ENCODE measurements at places on chromosomes 3 and 15. TPM values are rescaled to one million over a fixed set of nuclear protein-coding genes. Genes with fewer than 3 reads are reported as not detected.

The ROBO1 gene
- 45.7 TPM for total RNA-seq

- DNase-seq = no peak
- no peak overlapping the region for H3K27ac ChIP-seq
- H3K4me3 ChIP-seq = no peak overlapping the region
- H3K27me3 ChIP-seq = peaks cover 2% of the 10 kb centered on the region
These were observed 47.4 kb downstream of the TMEM266 start for GRCh38 chr15:76107169-76107568.

GRCh38 chr15:63860155-63860554 lies 26.4 kb upstream of the HERC1 start:
- H3K27ac ChIP-seq = no peak overlapping the region
- no peaks in the 10 kb centered on the region for H3K36me3 ChIP-seq
- H3K27me3 ChIP-seq = no peaks in the 10 kb centered on the region
- peaks cover 27% of the 10 kb centered on the region for H3K4me1 ChIP-seq
- no peak for DNase-seq

DNA sequence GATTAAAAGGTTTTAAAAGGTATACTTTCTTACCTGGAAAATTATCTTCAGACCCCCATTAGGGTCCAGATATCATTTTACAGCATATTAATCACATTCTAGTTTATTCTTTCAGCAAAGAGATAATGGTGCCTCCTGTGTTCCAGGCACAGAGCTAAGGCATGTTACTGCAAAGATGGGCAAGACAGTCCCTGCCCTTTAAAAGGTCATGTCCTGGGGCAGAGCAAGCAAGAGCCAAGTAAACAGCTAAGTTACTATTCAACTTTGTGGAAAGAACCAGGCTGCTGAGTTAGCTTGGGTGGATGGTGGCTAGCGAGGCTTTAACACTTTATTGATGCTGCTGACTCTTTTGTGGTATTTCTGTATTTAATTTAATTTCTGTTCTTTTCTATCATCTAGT lies 75.0 kb downstream of the LRRC28 start:
- H3K27me3 ChIP-seq = no peaks in the 10 kb centered on the region
- H3K4me1 ChIP-seq = no peaks in the 10 kb centered on the region
- no peak overlapping the region for H3K4me3 ChIP-seq
- no peak overlapping the region for H3K27ac ChIP-seq

GRCh38 chr3:126913524-126913923 lies 69.4 kb upstream of the PLXNA1 start:
- H3K27me3 ChIP-seq = no peaks in the 10 kb centered on the region
- H3K36me3 ChIP-seq = peaks cover 15% of the 10 kb centered on the region
- no peak overlapping the region for H3K4me3 ChIP-seq

GRCh38 chr3:108130236-108130635 lies 39.4 kb upstream of the CD47 start:
- H3K4me3 ChIP-seq = no peak overlapping the region
- DNase-seq = no peak
- H3K36me3 ChIP-seq = no peaks in the 10 kb centered on the region
- H3K27me3 ChIP-seq = no peaks in the 10 kb centered on the region

GRCh38 chr3:12681943-12682390 lies 18.1 kb upstream of the RAF1 start:
- H3K27me3 ChIP-seq = no peaks in the 10 kb centered on the region
- no peak for DNase-seq
- H3K36me3 ChIP-seq = no peaks in the 10 kb centered on the region
- no peak overlapping the region for H3K4me3 ChIP-seq

GRCh38 chr3:113287803-113288648 lies 76.7 kb downstream of the BOC start:
- H3K4me3 ChIP-seq = no peak overlapping the region
- no peaks in the 10 kb centered on the region for H3K27me3 ChIP-seq
- H3K4me1 ChIP-seq = peaks cover 44% of the 10 kb centered on the region

DNA sequence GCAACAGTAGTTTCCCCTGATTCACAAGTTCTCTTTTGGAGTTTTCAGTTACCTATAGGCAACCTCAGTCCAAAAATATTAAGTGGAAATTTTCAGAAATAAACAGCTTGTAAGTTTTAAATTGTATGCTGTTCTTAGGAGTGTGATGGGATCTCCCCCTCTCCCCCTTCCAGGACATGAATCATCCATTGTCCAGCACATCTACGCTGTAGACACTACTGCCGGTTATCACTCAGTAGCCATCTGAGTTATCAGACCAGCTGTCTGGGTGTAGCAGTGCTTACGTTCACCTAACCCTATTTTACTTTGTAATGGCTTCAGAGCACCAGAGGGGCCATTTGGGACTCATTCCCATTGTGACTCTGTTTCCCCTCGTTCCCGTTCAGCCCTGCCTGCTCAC lies 96.7 kb upstream of the PLXNA1 start:
- H3K4me1 ChIP-seq = no peaks in the 10 kb centered on the region
- no peaks in the 10 kb centered on the region for H3K27me3 ChIP-seq
- no peak overlapping the region for H3K27ac ChIP-seq
- DNase-seq = no peak
- H3K36me3 ChIP-seq = no peaks in the 10 kb centered on the region

- H3K4me3 ChIP-seq = no peak overlapping the region
- no peaks in the 10 kb centered on the region for H3K36me3 ChIP-seq
- no peaks in the 10 kb centered on the region for H3K4me1 ChIP-seq
These were observed 283.2 kb downstream of the EPHB1 start for GRCh38 chr3:135078283-135078682.

- no peaks in the 10 kb centered on the region for H3K4me1 ChIP-seq
- no peaks in the 10 kb centered on the region for H3K27me3 ChIP-seq
- H3K4me3 ChIP-seq = no peak overlapping the region
- H3K27ac ChIP-seq = no peak overlapping the region
These were observed 235.3 kb upstream of the MME start for GRCh38 chr3:154844863-154845262.

DNA sequence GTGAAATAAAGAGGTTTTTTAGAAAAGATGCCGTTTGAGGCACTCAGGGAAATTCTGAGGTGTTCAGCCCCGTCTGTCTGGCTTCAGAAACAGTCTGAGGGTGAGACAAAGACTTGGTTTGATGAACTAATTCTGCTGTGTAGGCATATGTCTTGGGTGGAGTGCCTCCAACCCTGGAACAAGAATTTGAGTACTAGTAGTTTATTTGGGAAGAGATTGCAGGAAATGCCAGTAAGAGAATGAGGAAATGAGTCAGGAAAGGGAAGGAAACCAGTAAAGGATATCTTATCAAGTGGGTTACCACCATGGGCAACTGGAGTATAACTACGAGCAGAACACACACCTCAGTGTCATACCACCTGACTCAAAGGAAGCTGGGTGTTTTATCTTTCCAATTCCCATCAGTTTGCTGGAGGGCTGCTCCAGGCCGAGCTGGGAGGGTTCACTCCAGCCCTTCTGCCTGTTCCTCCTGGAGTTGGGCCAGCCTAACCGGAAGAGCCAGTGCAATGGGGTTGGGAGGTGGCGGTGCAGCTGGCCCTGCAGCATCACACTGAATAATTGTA lies 75.3 kb downstream of the TGFBR2 start:
- no peaks in the 10 kb centered on the region for H3K27me3 ChIP-seq
- H3K36me3 ChIP-seq = no peaks in the 10 kb centered on the region
- peak overlapping the region; percentile 78 for H3K27ac ChIP-seq
- no peak overlapping the region for H3K4me3 ChIP-seq

DNA sequence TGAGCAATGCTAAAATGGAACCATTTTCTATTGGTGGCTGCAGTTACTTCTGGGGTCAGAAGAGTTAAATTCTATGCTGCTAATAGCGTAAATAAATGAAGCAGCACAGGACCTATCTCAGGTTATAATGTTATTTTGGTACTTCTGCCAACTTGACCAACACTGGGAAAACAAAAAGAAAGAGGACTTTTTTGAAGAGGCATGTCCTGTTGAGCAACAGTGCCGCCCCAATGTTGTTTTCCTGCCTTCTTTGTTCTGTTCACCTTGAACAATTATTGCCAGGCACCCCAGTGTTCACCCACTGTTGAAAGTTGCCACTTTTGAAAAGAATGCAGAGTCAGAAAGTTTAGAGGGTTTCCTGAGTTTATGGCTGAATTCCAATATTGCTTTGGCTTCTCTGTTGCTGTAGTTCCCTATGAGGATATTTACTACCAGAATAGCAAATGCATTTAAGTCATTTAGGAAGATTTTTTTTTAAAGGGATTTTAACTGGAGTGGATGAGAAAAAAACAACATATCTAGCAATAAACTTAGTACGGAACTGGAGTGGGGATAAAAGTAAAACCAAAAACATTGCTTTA lies 679.0 kb upstream of the DPPA4 start:
- H3K27ac ChIP-seq = no peak overlapping the region
- H3K4me1 ChIP-seq = no peaks in the 10 kb centered on the region
- no peak overlapping the region for H3K4me3 ChIP-seq
- DNase-seq = no peak
- H3K27me3 ChIP-seq = no peaks in the 10 kb centered on the region

DNA sequence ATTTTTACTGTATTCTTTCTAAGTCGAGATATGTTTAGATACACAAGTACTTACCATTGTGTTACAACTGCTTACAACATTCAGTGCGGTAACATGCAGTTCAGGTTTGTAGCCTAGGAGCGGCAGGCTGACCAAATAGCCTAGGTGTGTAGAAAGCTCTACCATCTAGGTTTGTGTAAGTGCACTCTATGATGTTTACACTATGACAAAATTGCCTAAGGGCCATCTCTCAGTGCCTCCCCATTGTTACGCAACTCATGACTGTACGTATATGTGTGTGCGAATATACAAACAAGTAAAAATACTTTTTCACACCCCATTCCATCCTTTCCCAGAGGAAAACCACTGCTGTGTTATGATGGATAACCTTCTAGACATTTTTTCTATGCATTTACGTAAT lies 44.3 kb downstream of the PXYLP1 start:
- H3K27me3 ChIP-seq = no peaks in the 10 kb centered on the region
- H3K36me3 ChIP-seq = no peaks in the 10 kb centered on the region
- H3K4me1 ChIP-seq = peaks cover 23% of the 10 kb centered on the region
- H3K4me3 ChIP-seq = no peak overlapping the region

GRCh38 chr15:40591389-40591788 lies 2.7 kb upstream of the KNL1 start:
- H3K4me3 ChIP-seq = no peak overlapping the region
- DNase-seq = no peak
- no peaks in the 10 kb centered on the region for H3K36me3 ChIP-seq
- H3K4me1 ChIP-seq = peaks cover 7% of the 10 kb centered on the region
- no peak overlapping the region for H3K27ac ChIP-seq
- peaks cover 6% of the 10 kb centered on the region for H3K27me3 ChIP-seq

- H3K27me3 ChIP-seq = no peaks in the 10 kb centered on the region
- no peaks in the 10 kb centered on the region for H3K36me3 ChIP-seq
- H3K27ac ChIP-seq = no peak overlapping the region
- no peaks in the 10 kb centered on the region for H3K4me1 ChIP-seq
These were observed 8.5 kb upstream of the TARS3 start for GRCh38 chr15:101732772-101733171.

DNA sequence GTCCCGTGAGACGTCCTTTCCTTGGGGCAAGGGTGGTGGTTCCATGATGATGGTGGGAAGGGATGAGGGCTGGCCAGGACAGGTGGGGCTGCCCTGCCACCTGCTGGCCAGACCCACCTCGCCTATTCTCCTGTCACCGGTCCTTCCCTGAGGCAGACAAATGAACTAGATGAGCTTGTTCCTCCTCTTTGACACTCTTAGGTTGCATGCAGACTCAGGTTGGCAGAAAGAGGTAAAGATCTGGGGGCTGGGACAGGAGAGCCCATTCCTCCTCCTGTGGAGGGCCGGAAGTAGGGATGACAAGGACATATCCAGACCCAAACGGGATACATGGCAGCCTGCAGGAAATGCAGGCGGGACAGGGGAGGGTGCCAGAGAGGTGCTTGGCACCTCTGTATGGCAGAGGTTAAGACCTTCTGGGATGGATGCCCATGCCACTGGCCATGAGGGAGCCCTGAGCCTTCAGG lies 38.6 kb downstream of the ACSBG1 start:
- H3K4me1 ChIP-seq = no peaks in the 10 kb centered on the region
- no peaks in the 10 kb centered on the region for H3K36me3 ChIP-seq
- H3K4me3 ChIP-seq = no peak overlapping the region
- no peak for DNase-seq

DNA sequence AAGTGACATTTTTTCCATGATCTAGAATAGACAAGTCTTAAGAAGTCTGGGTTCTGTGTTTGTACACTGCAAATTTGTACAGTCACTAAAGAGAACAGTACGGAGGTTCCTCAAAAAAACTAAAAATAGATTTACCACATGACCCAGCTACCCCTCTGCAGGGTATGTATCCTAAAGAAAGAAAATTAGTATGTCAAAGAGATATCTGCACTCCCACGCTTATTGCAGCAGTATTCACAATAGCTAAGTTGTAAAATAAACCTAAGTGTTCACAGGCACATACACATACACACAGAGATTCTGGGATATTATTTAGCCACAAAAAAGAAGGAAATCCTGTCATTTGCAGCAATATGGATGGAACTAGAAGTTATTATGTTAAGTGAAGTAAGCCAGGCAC lies 120.4 kb downstream of the ZIC1 start:
- H3K36me3 ChIP-seq = no peaks in the 10 kb centered on the region
- no peak for DNase-seq
- H3K4me3 ChIP-seq = no peak overlapping the region
- no peaks in the 10 kb centered on the region for H3K27me3 ChIP-seq
- no peaks in the 10 kb centered on the region for H3K4me1 ChIP-seq

- no peak overlapping the region for H3K4me3 ChIP-seq
- H3K27ac ChIP-seq = no peak overlapping the region
- H3K4me1 ChIP-seq = no peaks in the 10 kb centered on the region
- no peak for DNase-seq
- H3K36me3 ChIP-seq = no peaks in the 10 kb centered on the region
These were observed 563.4 kb upstream of the DPPA4 start for GRCh38 chr3:109900783-109901182.

GRCh38 chr3:177443469-177443868 lies 246.2 kb upstream of the TBL1XR1 start:
- DNase-seq = no peak
- H3K27ac ChIP-seq = peak overlapping the region; percentile 88
- H3K4me1 ChIP-seq = peaks cover 78% of the 10 kb centered on the region

DNA sequence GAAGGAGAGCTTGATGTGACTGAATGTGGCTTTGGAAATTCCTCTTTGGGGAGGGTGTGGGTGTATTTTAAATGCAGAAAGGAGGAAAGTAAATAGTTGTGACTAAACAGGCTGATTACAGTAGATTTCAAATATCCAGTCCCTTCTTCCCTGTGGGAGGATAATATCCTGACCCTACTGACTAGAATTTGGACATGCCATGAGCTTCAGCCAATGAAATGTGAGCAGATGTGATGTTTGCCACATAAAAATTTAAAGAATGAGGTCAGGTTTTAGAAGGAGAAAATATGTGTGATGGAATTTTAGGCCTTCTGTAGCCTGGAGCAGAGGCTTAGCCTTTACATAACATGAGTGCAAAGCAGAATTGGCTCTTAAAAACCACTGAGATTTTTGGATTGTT lies 1218.9 kb downstream of the ROBO2 start:
- H3K27me3 ChIP-seq = no peaks in the 10 kb centered on the region
- H3K4me1 ChIP-seq = no peaks in the 10 kb centered on the region
- H3K4me3 ChIP-seq = no peak overlapping the region
- no peak overlapping the region for H3K27ac ChIP-seq
